ENCODE measurements at places on chromosomes 2 and 18.

DNA sequence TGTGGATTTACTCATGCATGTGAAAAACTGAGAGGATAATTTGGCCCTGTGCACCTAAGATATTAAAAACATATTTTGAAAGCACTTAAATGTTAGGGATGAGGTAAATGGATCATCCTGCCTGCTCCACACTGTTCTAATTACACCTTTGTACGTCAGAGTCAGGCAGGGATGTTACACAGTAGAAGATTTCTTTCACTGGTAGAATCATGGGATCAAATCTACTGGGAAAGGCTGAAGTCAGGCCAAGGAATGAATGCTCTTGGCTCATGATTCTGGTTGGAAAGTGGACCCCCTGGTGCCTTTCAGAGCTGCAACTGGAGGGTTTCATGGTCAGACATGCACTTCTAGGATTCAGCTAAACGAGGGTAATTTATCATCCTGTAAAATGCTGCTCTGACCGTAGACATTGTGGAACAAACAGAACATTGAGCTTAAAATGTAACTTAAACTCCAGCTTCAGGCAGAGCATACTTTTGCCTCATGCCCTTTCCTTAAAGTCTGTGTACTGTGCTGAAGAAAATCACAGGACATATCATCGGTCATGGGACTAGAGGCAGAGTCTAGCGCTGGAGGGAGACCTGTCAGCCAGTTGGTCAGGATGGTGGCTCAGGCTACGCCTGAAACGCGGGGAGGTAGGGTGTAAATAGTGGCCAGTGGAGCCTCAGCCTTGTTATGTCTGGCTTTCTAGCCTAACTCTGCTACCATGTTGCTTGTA lies 4.9 kb downstream of the KCNE4 start:
- DNase-seq: no peak

DNA sequence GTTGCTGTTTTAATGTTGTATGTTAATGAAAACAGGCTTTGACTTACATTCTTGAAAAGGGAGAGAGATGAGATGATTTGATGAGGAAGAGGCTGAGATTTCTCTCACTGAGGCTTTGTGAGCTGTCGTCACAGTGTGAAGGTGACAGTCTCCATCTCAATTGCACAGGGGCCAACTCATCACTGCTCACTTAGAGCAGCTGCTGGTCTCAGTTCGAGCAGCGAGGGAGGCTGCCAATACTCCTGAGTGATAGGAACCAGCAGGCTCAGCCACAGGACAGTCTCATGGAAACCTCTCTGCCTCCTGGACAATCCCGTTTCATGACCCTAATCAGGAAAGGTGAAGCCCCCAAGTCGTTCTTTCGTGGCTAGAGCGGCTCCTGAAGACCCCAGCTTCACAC lies 170.7 kb upstream of the SOX11 start:
- DNase-seq: no peak

GRCh38 chr2:109475531-109476210 lies 138.1 kb downstream of the SEPTIN10 start:
- no peak for DNase-seq

DNA sequence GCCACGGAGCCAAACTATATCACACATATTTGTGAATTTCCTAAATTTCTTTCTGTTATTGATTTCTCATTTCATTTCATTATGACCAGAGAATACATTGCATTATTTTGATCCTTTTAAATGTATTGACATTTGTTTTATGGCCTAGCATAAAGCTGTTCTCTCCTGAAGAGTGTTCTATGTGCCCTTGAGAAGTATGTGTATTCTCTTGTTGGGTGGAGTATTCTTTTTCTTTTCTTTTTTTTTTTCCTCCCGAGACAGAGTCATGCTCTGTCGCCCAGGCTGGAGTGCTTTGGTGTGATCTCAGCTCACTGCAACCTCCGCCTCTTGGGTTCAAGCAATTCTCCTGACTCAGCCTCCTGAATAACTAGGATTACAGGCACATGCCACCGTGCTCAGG lies 5.2 kb downstream of the HAUS1 start:
- no peak for DNase-seq

DNA sequence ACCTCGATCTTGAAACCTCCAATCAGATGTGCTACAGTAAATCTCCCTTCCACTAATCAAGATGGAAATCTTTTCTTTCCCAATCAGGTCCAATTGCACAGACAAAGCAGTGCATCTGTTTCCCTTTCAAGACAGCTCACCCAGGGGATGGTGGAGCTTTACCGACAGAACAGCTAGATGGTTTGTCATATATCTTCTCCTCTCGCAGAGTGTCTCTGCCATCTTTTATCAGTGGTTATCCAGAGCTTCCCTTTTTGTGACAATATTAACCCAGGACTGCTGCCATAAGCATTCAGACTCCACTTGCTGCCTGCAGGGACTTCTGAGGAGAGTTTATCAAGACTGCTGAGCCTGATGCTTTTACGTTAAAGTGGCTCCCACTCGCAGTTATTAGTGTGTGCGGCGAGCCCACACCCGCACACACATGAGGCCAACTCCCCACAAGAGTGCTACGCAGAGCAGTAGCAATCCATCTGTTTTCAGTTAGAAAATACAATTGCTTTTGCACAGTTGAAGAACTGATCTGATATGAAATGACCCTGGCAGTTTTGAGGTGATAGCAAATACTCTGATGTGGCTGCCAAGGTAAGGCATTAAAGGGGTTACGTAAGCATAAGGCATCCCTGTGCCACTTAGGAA lies 398.9 kb downstream of the NCKAP5 start:
- no peak for DNase-seq

GRCh38 chr2:28465148-28465885 lies 30.5 kb upstream of the PLB1 start:
- no peak for DNase-seq

- DNase-seq: no peak
These were observed 87.1 kb downstream of the ITGB1BP1 start for GRCh38 chr2:9336241-9336575.

DNA sequence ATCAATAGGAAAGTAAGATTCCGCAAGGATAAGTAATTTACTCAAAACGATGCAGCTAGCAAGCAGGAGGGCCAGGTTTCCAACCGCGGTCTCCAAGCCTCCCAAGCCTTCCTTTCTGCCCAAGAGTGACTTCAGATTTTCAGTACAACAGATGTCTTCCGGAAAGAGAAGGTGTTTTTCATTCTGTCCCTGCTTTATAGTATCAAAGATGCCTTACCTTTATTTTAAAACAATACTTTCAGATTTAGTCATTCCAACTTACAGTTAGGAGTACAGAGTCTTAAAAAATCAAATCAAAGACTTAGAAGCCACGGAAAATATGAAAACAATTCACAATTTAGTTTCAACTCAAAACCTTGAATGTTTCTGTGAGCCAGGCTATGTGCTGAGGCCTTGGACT lies 43.6 kb downstream of the CYB5A start:
- DNase-seq: no peak

DNA sequence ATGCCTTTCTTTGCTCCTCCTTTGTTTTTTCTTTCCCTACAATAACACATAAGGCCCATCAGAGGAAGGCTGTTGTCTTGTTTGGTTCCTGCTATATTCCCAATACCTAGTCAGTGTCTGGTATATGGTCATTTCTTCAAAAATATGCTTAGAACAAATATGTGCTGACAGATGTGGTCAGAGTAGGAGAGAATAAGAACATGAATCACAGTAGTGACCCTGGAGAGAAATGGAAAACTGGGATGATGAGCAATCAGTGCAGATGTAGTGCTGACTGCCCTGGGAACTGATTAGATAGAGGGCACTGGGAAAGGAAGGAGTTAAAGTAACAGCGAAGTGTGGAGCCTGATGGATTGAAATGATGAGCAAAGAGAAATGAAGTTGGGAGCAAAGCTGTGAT lies 189.4 kb upstream of the LHCGR start:
- no peak for DNase-seq

DNA sequence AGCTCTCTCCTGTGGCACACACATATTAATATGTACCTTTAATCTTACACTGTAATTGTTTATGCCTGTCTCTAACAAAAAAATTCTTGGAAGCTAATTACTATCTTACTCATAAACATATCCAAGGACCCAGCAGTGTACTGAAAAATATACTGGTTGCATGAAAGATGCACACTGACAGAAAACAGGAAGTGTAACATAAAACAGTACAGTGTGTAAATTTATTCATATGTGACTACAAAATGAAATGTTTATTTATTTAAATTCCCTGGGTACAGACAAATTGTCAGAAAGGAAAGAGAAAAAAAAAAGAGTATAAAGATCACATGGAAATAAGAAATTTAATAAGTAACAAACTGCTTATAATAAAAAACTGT lies 28.5 kb downstream of the TMEM131 start:
- DNase-seq: no peak

DNA sequence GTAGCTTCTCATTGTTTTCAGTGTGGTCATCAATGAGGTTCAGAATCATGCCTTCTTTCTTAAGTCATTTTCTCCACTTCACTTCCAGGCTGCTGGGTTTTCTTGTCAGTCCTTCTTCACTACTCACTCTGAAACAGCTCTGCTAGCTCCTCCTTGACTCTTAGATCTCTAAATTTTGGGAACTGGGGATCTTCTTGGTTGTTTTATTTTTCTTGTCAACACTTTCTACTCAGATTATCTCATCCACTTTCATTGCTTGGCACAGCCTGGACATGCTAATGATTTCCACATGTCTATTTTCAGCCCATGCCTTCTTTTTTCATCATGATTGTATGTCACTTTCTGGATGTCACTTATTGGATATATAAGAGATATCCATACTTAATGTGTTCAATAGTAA lies 517.8 kb upstream of the DSEL start:
- no peak for DNase-seq

- DNase-seq: no peak
These were observed 41.6 kb downstream of the CREB1 start for GRCh38 chr2:207571370-207571769.

DNA sequence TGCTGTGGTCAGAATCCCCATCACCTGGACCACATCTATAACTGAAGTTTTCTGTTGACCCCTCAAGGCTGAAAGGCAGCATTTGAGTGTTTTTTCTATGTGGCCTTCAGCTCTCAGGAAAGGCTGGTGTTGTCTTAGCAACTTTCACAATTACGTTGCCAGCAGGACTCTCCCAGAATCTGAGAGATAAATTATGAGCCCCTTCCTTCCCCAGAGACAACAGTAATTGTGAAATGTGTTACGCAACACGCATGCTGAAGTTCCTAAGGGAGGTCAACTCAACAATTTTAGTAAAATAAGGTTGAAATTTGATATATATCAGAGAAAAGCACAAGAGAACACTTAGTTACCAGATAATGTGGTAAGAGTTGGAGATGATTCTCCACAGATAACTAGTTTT lies 216.5 kb upstream of the SLC8A1 start:
- no peak for DNase-seq

DNA sequence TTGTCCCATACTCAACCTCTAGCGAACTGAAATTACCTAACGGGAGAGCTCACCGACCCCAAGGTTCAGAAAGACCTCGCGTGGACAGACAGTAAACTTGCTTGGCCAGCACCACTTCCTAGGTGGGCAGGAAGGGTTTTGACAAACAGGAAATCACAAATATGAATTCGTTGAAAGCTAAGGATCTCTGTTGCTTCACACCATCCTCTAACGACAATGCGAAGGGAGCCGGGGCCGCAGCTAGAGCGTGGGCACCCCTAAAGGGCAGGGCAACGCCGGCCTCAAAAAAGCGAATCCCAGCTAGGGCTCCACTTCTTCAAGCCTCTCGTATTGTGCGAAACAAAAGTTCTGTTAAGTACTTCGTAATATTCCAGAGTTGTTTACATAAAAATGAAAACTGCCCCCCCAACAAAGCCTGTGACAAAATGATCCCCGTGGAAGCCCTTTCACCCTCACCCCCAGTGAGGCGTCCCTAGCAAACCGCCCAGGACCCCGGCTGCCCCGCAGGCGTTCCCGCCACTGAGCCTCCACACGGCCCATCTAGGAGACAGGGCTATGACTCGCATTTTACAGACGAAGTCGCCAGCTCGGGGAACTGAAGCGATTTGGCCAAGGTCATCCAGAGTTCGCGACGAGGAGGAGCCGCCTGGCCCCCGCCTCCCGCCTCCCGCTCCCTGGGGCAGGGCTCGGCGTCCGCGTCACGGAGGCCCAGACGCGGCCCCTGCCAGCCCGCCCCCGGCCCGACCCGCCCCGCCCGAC lies 548 bp downstream of the KANSL3 start:
- peak; percentile 77 for DNase-seq

- no peak for DNase-seq
These were observed 3.9 kb upstream of the TNS1 start for GRCh38 chr2:218006741-218007140.

GRCh38 chr18:77063260-77063659 lies 69.3 kb downstream of the MBP start:
- DNase-seq: peak; percentile 60

DNA sequence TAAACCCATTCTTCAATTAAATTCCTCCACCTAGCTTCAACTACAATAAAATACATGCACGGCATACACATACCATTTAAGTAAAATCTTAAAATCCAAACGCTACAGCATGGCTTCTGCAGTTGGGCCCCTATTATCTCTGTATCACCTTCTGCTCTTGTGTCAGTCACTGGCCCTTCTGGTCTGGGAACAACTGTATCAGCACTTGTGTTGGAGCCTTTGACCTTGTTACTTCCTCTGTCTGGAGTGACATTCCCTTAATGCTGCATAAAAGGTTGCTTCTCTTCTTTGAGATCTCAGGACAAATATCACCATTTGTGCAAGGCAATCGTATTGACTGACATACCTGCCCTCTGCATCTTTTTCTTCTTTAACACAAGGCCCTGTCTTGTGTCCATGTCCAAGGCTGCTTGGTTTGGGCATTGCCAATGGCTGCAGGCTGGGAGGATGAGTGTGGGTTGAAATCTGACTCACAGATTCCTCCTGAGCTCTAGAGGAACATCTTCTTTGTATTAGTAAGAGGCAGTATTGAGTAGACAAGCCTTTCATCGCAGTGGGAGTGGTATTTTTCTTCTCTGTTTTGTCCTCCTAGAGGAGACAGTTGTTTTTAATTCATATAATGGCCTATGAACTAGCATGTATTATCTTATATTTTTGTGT lies 267.8 kb upstream of the TRIB2 start:
- DNase-seq: no peak

DNA sequence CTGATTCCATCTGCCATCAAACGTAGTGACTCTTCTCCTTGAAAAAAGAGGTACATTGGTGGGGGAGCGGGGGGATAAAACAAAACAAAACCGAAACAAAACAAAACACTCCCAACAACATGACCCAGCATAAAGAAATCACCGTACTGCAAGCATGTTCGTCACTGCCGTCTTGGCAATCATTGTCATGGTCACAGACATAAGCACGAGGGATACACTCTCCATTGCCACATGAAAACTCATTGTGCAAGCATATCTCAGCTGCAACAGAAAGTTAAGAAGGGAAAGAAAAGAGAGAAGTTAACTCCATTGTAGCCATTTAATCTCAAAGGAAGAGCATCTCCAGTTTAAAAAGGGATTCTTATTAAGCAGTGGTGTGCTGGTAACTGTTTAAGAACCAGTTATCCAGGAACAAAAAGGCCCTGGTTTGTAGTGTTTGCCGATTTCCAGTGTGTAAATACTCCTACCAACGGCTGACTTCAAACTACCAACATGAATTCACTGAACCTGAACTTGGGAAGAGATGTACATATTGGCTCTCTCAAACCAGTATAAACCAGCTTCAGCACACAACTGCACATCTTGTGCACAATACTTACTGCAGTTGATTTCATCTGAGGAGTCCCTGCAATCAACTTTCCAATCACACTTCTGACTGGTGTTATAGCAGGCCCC lies 68.2 kb downstream of the LRP2 start:
- no peak for DNase-seq

GRCh38 chr18:44497311-44497710 lies 183.4 kb upstream of the SETBP1 start:
- DNase-seq: no peak

- DNase-seq: no peak
These were observed 96.8 kb upstream of the CRACDL start for GRCh38 chr2:99032786-99033185.
